ENCODE measurements at places on chromosomes 6 and 20. TPM values are rescaled to one million over a fixed set of nuclear protein-coding genes. Genes with fewer than 3 reads are reported as not detected.

The GGTLC1 gene
- not detected for total RNA-seq

The C6orf58 gene
- total RNA-seq, result not detected

- H3K27me3 ChIP-seq, result no peaks in the 10 kb centered on the region
- no peak for DNase-seq
- no peak overlapping the region for H3K27ac ChIP-seq
- H3K36me3 ChIP-seq, result no peaks in the 10 kb centered on the region
Observed at GRCh38 chr6:32171234-32171633, 4.7 kb downstream of the AGPAT1 start.

GRCh38 chr6:152232501-152233151 is 404.5 kb downstream of the SYNE1 start:
- no peak overlapping the region for H3K4me3 ChIP-seq
- no peaks in the 10 kb centered on the region for H3K36me3 ChIP-seq
- H3K27me3 ChIP-seq, result no peaks in the 10 kb centered on the region
- no peaks in the 10 kb centered on the region for H3K4me1 ChIP-seq
- no peak overlapping the region for H3K27ac ChIP-seq

DNA sequence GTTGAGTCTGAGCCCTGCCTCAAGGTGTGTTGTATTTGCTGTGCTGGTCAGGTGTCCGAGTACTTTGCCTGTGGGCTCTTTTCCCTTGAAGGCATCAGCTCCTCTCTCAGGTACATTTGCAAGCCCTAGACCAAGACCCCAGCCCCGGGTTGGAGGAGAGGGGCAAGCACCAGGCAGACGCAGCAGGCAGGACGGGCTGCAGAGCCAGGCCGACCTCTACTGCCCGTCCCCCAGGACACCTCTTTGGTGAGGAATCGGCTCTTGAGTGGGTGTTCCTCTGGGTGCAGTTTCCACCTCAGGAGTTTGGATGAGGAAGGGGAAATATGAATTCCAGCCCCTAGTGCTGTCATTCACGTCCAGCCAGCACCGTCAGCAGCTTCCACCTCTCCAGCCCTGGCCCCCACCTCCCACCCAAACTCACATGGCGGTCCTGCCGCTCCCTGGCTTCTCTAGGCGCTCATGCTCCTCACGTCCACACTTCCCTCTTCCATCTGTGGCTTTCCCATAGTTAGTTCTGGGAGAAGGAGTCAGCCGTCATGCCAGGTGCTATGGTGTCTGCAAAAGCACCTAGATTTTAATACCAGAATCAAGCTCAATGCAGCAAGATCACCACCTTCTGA is 183.9 kb downstream of the DLL1 start:
- H3K4me3 ChIP-seq, result no peak overlapping the region
- no peaks in the 10 kb centered on the region for H3K36me3 ChIP-seq
- H3K4me1 ChIP-seq, result no peaks in the 10 kb centered on the region
- no peaks in the 10 kb centered on the region for H3K27me3 ChIP-seq
- no peak overlapping the region for H3K27ac ChIP-seq

DNA sequence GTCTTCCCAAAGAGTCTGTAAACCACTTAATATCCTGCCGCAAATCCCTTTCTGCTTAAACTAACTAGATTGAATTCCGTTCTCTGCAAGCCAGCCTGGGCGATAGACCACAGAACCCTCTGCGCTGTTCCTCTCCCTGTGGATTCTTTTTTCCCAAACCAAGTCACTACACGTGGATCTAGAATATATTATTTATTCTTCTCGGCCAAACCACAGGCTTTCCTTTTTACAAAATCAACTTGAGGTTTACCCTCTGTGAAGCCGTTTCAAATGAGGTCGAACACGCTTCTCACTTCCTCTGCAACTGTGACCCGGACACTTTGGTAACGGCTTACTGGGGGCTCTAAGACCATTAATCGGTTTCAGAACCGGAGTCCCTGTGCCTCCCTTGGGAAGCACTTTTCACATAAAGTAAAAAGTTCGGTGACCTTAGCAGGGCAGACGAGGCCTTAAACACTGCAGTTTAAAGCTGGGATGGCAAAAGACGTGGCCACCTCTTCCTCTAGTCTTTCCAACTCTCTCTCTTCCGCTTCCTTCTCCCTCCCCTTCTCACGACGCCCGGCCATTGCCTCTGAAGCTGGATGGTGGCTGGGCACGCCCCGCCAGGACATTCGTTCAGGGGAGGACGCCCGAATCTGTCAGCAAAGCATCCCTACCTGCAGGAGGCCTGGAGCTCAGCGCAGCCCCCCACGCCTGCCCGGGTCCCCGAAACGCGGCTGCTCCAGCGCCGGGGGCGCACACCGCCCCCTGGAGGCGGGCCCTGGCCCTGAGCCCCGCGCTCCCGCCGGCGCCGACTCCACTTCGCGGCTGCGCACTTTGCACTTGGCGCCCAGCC is 55.0 kb upstream of the FOXC1 start:
- H3K4me3 ChIP-seq, result peak overlapping the region; percentile 45
- H3K4me1 ChIP-seq, result no peaks in the 10 kb centered on the region
- H3K36me3 ChIP-seq, result no peaks in the 10 kb centered on the region
- peak; percentile 78 for DNase-seq

- H3K27ac ChIP-seq, result no peak overlapping the region
- peak; percentile 82 for DNase-seq
- H3K27me3 ChIP-seq, result peaks cover 18% of the 10 kb centered on the region
- H3K4me3 ChIP-seq, result no peak overlapping the region
- no peaks in the 10 kb centered on the region for H3K36me3 ChIP-seq
Observed at GRCh38 chr6:13908955-13909381, 15.8 kb upstream of the RNF182 start.

DNA sequence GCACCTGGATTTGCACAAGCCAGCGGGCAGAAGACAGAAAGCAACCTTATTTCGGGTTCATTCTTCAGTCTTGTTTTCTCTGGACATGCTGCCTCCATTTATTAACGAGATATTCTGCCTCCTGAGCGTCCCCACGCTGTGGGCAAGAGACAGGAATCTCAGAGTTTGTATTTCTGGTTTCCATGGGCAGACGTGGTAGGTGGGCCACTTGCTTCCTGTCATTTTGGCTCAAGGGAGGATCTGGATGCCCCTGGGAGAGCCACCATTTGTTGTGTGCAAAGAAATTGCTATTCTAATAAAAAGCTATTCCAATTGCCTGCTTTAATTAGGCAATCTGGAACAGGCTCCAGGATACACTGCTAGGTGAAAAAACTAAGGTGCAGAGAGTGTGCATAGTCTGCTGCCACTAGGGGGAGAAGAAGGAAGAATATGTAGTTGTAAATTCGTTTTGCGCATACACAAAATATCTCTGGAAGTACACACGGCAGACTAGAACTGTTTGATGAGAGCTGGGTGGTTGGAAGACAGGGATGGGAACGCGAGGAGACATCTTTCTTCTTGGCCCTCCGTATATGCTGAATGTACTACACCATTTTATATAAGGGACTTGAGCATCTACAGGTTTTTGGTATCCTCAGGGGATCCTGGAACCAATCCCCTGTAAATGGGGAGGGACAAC is 30.1 kb upstream of the SLC16A10 start:
- no peaks in the 10 kb centered on the region for H3K36me3 ChIP-seq
- H3K4me1 ChIP-seq, result no peaks in the 10 kb centered on the region
- H3K4me3 ChIP-seq, result no peak overlapping the region
- peak; percentile 51 for DNase-seq
- no peaks in the 10 kb centered on the region for H3K27me3 ChIP-seq

DNA sequence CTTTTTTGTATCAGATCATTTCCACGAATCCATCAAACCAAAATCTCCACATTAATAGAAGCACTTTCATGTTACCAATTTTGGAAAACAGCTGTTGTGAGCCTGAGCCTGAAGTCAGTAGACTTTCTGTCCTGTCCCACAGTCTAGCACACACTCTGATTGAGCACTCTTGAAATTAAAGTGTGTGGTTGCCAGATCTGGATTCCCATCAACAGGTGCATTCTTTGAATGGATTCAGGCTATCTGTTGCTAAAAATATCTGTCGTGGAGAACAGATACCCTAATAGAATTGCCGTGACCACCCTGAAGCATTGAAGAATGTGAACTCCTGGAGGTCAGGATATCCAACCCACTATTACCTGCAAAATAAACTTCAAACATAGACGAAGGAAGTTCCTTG is 73.3 kb downstream of the TFAP2A start:
- no peak overlapping the region for H3K27ac ChIP-seq
- H3K4me1 ChIP-seq, result no peaks in the 10 kb centered on the region
- H3K36me3 ChIP-seq, result no peaks in the 10 kb centered on the region
- no peaks in the 10 kb centered on the region for H3K27me3 ChIP-seq

Data from neural progenitor cell (in vitro differentiated cells).